ENCODE measurements at places on chromosomes 5 and 9.

DNA sequence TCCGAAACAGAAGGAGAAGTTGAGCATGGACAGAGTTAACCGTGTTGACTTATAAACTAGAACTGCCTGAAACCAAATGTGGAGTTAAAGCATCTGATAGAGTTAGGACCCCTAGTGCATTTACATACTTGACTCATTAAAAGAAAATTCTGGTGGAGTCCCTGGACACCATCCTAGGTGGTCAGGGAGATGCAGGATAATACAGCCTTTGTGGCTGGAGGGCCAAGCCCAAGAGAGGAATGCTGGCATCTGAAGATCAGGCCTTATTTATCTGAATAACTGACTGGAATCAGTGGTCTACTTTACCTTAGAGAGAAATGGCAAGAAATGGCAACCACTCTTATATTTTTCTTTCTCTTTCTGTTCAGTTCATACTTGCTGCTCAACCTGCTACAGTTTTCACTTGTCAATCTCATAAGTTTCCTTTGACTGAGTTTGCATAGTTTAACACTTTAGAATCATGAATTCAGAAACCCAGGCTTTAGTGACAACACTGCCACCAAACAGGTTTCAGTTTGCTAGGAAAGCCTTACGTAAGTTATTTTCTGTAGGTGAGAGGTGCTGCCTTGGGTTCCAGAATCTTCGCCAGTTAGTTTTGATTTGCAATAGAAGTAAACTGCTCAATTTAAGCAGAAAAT is 10.2 kb downstream of the CMYA5 start:
- ATAC-seq = no peak

DNA sequence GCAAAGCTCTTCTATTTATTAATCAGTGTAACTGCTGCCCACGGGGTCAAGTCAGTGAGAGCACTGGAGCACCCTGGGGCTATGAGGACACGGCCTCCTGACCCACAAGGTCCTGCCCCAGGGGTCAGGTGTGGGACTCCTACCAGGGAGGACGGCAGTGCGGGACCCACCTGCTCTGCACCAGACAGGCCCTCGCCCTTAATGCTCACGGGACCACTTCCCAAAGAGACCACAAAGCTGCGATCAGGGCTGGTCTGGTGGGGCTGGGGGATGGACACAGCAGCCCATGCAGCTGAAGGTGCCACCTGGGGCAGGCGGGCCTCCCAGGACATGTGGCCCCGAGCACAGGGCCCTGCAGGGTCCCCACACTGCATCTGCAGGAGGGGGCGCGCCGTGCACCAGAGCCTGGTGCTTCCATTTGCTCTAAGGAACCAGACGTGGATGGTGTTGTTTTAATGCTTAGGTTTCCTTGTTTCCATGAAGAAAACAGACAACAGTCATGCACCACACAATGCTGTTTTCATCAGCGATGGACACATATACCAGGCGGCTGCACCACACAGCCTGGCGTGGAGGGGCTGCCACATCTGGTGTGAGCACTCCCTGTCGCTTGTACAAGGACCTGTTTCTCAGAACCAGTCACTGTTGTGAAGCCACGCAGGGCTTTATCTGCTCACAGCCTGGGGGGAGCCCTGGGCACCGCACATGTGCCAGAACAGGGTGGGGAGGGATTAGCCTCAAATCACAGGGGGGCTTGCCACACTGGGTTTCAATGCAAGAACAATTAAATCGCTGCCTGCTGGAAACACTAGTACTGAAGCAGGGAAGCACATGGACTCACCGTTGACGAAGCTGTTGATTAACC is 22.6 kb downstream of the CLPTM1L start:
- no peak for ATAC-seq

- no peak for ATAC-seq
These were observed 2.1 kb downstream of the CERCAM start for GRCh38 chr9:128422783-128423150.

- ATAC-seq = no peak
These were observed 81.1 kb downstream of the PHF2 start for GRCh38 chr9:93657331-93658111.

- no peak for ATAC-seq
These were observed 65.3 kb upstream of the ADAMTS2 start for GRCh38 chr5:179410291-179411160.

DNA sequence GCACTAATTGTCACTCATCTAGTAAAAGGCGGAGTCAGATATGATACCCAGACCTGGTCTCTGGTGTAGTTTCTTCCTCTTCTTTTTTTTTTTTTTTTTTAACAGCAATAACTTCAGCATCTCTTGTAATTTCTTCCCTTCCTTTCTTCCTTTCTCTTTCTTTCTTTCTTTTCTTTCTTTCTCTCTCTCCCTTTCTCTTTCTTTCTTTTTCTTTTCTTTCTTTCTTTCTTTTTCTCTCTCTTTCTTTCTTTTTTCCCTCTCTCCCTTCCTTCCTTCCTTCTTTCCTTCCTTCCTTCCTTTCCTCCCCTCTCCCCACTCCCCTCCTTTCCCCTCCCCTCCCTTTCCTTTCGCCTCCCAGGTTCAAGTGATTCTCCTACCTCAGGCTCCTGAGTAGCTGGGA is 25.9 kb upstream of the GNPDA1 start:
- no peak for ATAC-seq

GRCh38 chr5:178373711-178374110 is 141.1 kb upstream of the PHYKPL start:
- ATAC-seq = no peak

DNA sequence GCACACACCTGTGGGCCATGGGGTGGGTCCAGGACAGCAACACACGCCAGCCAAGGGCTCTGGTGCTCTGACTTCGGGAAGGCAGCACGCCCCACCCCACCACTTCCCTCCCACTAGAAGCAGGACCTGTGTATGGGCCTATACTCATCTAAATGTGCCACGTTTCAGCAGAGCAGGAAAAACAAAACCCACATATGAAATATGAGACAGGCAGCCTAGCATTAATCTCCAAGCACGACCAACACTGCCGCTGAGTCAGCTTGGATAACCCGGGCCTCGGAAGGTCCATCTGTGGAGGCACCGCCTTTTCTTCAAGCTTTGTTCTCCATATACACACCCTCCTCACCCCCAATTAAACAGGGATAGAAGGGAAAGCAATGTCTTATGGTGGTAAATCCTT is 203.1 kb downstream of the ROR2 start:
- ATAC-seq = no peak

DNA sequence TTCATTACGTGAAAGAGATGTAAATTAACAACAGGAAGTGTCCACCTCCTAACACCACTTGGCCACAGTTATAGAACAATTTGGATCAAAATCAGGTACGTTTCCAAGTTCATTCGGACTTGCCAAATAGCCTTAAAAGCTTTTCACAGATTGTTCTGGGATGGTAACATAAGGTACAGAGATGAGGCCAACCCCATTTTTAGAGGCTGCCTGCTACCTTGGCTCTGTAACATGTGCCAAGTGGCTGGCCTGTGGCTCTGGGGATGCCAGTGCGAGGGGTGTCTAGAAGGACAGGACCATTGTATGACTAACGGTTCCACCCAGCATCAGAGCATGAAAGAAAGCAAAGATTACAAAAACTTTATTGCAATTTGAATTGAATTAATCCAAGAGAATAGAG is 91.0 kb downstream of the LHFPL2 start:
- no peak for ATAC-seq

DNA sequence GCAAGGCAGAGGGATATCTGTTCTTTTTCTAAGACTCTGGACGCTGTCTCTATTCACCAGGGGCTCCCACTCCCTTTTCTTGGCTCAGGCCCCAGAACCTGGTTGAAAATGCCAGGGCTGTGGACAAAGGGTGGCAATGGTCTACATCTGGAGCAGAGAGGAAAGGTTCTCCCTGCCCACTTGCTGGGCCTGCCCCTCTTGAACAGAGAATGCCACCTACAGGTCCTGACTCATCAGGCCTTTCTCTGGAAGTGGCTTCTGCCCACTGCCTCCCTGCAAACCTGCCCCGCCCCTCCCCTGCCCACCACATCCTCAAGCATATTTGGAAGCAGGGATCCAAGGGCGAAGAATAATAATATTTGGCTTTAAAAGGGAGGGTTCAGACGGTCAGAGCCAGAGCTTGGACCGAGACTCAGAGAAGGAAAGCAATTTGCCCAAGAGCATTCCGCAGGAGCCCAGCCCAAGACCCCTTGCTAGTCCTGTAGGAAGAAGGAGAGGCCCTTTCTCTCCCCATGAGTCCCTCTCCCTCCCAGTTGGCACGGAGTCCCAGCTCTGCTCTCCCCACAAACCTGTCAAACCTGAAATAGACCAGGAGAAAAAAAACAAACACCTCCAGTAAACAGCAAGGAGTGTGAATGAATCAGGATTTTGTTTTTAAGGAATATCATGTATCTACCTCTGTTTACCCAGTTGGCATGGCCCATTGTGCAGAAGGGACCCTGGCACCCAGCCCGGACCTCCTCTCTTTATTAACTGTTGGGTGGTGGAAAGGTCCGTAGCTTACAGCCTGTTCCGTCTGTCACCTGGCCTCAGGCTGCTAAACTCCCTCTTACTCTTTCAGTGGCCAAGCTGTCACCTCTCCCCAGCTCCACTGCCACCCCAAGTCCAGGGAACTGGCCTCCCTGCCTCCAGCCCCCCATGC is 37.7 kb upstream of the STXBP1 start:
- ATAC-seq = no peak

DNA sequence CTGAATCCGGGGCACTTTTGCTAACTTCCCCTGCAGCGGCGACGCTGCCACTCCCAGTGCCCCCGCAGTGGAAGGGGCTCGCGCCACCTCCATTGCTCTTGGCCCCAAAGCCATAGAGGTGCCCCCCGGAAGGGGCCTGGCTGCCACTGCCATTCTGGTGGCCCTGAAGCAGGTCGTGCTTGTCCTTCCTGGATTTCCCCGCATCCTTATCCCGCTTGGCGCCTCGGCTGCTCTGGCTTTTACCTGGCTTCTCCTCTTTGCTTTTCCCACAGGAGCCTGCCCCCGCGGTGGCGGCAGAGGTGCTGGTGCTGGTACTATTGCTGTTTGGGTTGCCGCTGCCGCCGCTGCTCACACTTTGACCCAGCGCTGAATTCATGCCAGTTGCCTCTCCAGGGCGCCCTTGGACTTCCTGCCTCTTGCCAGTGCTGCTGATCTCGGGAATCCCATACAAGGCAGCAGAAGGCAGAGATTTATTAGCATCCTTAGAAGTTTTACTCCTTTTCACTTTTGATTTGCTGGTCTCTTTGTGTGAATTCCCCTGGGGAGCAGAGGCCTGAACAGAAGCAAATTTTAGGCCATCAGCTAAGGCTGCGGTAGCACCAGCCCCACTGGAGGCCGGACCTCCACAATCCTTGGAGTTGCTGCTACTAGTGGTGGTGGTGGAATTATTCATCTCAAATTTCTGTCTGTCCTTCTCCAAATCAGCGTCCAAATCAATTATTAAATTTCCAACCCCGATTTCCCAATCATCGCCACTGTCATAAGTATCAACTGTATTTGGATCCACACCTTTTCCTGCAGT is 2.1 kb downstream of the ZNF608 start:
- ATAC-seq = no peak

DNA sequence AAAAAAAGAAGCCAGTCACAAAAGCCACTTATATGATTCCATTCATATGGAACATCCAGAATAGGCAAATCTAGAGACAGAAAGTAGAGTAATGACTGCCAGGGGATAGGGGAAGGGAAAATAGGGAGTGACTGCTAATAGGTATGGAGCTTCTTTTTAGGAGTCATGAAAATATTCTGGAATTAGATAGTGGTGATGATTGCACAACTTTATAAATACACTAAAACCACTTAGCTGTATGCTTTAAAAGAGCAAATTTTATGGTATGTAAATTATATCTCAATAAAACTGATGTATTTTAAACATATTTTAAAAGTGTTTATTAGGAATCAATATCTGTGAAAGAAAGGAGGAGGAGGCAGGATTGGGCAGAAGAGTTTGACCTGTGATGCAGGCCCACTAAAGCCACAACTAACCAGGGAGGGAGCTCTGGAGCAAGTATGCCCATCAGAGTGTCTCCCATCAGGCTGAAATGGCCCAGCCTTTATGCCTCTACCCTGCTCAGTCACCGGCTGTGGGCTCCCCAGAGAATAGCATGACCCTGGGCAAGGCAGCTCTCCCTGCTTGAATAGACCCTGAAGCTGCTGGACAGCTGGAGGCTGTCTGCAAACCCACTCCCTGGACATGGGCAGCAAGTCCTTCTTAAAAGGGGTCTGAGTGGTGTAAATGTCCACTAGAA is 96.0 kb upstream of the SLC44A1 start:
- ATAC-seq = peak; percentile 23

All from motor neuron (in vitro differentiated cells).